ENCODE measurements at places on chromosomes 6 and 20. TPM values are rescaled to one million over a fixed set of nuclear protein-coding genes. Genes with fewer than 3 reads are reported as not detected.

LY6G6D gene
- not detected for total RNA-seq

ZBP1 gene
- 0.03 TPM for total RNA-seq

MEP1A gene
- not detected for total RNA-seq

ZNF334 gene
- not detected for total RNA-seq

EEF1A2 gene
- 153 TPM for total RNA-seq

SOX18 gene
- 2.9 TPM for total RNA-seq

USP49 gene
- 1.0 TPM for total RNA-seq

SLC24A3 gene
- total RNA-seq: 0.02 TPM

KCNK5 gene
- total RNA-seq: 1.3 TPM

SYCP2 gene
- total RNA-seq: 0.60 TPM

EPPIN gene
- total RNA-seq: not detected

NRSN1 gene
- total RNA-seq: not detected

TTI1 gene
- 22.3 TPM for total RNA-seq

MRPS18A gene
- 51.8 TPM for total RNA-seq

SPATS1 gene
- total RNA-seq: not detected

F13A1 gene
- not detected for total RNA-seq

OR2H2 gene
- not detected for total RNA-seq

TOMM6 gene
- 306 TPM for total RNA-seq

EYA2 gene
- 2.0 TPM for total RNA-seq
